Adrenal gland (tissue), 19 donors: ENCODE measurements at places on chromosomes 13 and 19. TPM values are rescaled to one million over a fixed set of nuclear protein-coding genes. Genes with fewer than 3 reads are reported as not detected.
A peak's percentile ranks its signal among the peaks of the same experiment; 100 is the strongest.

DNA sequence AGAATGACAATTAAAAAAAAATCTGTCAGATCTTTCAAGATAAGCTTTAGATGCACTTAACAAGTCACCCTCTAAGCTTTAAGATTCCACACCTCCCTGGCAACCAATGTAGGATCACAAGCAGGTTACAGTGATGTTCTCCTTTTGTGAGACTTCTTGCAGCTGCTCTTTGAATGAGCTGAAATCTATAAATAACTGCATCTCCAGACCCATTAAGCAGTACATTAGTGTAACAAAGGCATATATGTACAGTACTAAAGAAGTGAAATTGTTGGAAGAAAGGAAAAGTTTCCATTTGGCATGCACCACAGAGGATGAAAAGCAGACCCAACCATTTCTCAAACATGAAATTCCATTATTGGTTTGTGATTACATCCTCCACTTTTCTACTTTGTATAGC is 364.7 kb downstream of the ENOX1 start:
- DNase-seq: no peak

GRCh38 chr19:18558604-18559003 is 934 bp downstream of the KXD1 start:
- DNase-seq: no peak

GRCh38 chr13:66225072-66225471 is 1005.1 kb downstream of the PCDH9 start:
- no peak for DNase-seq

DNA sequence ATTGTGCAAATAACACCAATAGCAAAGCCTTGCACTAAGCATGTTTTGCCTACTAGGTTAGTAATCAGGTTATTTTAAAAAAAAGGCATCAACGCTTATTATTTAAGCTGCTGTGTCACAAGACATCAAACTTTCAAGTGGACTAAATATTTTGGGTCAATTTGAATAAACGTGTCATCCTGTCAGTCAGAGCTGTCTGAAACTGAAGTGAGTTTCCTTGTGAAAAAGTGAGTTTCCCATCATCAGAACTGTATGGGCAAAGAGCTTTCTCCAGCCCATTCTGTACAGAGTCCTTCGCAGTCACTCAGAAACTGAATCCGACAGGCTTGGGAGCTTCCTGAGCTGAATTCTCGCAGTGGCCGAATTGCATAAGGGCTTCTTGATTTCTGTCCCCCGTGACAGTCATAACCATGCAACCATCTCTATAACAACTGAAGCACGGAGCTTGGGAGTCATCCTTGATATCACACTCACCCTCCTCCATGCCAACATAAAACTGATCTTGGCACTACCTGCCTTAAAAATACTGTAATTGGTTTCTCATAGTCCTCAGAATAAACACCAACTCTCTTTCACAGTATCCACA is 139.8 kb downstream of the MIPEP start:
- DNase-seq: no peak

DNA sequence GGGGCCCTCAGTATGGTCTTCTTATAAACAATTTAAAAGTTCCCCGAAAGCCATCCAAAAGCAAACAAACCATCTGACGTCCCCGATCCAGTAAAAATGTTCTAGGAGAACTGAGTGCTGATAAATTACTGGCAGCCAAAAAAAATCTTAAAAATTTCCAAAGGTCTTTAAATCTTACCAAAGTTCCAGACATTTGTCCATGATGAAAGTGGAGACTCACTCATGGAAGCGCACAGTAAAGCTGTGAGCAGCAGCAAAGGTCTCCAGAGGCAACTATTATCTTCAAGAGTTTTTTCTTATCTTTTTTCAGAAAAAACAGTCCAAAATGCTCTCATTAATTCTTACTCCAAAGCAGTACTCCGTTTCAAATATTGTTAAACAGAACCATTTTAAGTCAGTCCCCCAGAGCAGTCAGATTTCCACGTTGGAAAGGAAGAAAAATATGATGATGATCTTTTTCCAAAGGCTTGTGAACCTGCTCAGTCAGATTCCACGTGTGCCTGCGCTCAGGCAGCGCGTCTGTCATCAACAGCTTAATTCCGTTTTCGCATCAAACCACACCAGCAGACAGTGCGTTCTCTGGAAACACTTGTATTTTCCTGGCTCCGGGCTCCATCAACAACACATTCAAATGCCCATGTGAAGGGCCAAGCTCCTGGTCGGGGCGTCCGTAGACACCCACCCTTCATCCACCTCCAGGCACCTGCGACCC is 85.4 kb downstream of the COL4A1 start:
- DNase-seq: no peak

GRCh38 chr19:54329476-54330165 is 9.3 kb downstream of the LILRA4 start:
- no peak for DNase-seq

GRCh38 chr13:108313382-108313781 is 43.9 kb downstream of the TNFSF13B start:
- DNase-seq: no peak

DNA sequence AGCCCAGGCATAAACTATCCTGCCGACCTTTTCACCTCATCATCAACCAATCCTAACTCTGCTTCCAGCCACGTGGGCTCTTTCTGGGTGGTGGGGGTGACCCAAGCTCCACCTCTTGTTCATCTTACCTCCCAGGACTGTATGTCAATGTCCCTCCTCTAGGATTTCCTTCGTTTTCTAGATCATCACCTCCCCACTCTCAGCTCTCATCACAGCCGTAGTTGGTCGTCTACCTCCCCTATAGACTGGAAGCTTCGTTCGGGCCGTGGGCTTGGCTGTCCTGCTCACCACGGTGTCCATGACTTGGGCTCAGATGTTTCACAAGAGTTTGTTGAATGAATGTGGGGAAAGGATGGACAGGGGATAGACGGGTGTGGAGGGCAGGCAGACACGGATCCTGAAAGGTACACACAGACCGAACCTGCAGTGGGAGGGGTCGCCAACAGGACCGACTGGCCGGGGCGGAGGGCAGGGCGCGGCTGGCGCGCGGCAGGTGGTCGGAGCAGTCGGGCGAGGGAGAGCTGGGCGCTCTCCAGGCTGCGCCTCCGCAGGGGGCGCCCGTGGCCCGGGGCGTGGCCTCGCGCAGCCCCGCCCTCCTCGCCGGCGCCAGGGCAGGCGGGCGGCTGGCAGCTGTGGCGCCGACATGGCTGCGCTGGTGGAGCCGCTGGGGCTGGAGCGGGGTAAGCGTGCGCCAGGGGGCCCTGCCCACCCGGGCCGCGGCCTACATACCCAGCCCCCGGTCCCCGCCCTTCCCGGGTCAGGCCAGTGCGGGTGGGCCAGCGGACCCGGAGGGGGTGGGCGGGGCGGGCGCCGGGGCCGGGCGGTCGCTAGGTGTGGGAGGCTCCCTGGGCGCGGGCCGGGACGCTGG is at the start of gene LIN7B:
TSS of gene LIN7B (plus strand) at position 609 of the 868 bp plus-strand sequence. CDS start at position 644, 35 bp downstream.
- no peak for DNase-seq

- DNase-seq: peak; percentile 15
Observed at GRCh38 chr13:20911037-20911436, 8.5 kb upstream of the XPO4 start.

DNA sequence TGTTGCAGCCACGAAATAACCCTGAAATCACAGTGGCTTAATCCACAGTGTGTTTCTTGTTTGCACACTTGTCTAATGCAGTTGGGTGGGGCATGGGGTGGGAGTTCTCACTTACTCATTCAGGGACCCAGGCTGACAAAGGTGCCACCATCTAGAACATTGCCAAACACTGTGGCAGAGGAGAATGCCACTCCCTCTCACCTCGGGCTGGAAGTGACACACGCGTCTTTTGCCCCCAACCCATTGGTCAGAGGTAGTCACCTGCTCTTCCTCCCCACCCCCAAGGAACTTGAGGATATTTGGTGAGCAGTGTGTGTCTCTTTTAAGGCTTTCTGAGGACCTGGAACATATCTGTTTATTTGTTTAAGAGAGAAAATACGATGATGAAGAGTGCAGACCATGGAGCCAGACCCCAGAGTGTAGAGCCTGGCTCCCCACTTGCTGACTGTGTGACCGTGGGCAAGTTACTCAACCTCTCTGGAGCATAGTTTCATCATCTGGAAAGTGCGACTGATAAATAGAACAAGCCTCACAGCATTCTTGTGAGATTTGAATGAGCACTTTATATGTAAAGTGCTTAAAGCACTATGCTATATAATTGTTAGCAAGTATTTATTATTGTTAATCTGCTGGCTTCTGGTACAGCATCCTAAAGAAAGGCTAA is 17.4 kb downstream of the GPR183 start:
- DNase-seq: no peak

CGB5 gene
- polyA plus RNA-seq: not detected

LGALS14 gene
- polyA plus RNA-seq: not detected

ZNF98 gene
- not detected for polyA plus RNA-seq

SIGLEC12 gene
- 0.34 TPM for polyA plus RNA-seq

CERS4 gene
- polyA plus RNA-seq: 34.9 TPM
